COR-L47 (cell line): ENCODE measurements at places on chromosomes 3 and 15.

GRCh38 chr3:23162934-23163333 lies 40.2 kb upstream of the UBE2E2 start:
- no peak for DNase-seq

GRCh38 chr15:82393671-82394070 lies 35.9 kb upstream of the GOLGA6L9 start:
- DNase-seq = no peak

GRCh38 chr15:59335207-59335786 lies 37.4 kb downstream of the MYO1E start:
- DNase-seq = no peak

- DNase-seq = no peak
Observed at GRCh38 chr15:60087561-60087960, 83.5 kb downstream of the FOXB1 start.

GRCh38 chr3:43747641-43748040 lies 56.9 kb downstream of the ABHD5 start:
- no peak for DNase-seq

DNA sequence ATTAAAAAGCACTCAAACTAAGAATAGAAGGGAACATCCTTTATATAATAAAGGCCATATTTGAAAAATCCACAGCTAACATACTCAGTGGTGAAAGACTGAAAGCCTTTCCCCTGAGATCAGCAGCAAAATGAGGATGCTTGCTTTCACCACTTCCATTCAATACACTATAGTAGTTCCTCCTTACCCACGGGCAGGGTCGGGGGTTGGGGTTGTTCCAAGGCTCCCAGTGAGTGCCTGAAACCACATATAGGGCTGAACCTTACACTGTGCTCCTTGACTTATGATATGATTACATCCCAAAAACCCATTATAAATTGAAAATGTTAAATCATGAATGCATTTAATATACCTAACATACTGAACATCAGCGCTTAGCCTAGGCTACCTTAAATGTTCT lies 37.7 kb downstream of the ALDH1L1 start:
- no peak for DNase-seq

- no peak for DNase-seq
Observed at GRCh38 chr3:149763565-149764195, 11.4 kb upstream of the COMMD2 start.

DNA sequence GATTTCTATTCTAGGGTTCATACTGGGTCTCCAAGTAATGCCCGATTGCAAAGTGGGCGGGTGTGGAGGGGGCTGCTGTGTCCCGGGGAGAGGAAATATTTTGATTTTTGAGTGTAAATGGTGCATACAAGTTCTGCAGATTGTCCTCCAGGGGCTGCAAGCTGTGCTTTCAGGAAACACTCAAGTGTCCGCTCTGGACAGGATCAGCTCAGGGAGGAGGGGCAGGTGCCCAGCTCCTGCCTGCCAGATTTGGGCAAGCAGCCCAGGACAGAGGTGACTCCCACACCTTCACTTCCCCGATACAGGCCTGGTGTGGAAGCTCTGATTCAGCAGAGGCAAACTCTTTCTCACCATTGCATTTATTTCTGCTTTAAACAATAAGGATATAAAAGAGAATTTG lies 142.7 kb downstream of the ALDH1A2 start:
- no peak for DNase-seq

DNA sequence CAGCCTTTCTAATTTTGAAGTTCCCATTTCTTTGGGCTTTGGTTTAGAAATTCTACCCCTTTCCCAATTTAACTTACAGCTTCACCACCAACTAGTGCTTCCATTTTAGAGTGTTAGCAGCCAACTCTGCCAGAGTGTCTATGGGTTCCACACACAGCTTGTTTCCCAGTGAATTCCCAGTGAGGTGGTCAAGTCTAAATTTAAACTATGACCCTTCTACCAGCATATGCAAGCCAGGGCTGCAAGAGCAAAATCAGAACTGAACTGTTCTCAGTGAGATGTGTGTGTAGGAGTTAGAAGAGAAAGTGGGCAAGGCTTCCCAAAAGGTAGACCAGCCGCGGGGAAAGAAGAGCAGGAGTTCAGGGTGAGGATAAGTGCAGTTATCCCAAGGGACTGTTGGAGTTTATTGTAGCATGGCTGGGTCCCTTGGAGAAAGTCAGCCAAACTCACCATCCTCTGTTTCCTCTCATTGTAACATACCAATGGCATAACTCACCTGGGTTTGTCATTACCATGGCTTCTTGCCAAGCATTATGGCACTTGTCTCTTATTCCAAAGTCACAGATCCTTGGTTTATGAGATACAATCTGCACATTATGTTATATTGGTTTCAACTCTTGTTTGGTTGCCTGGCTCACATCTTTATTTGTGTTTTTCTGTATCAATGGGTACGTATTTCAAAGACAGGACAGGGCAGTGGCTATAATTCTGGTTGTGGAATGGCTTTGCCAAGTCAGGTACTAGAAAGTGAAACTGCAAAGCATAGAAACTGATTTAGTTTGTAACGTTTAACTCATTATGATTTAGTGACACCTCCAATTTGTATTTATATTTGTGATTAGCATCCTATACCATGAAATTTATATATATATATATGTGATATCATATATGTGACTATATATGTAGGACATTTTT lies 130.2 kb upstream of the UMPS start:
- no peak for DNase-seq

DNA sequence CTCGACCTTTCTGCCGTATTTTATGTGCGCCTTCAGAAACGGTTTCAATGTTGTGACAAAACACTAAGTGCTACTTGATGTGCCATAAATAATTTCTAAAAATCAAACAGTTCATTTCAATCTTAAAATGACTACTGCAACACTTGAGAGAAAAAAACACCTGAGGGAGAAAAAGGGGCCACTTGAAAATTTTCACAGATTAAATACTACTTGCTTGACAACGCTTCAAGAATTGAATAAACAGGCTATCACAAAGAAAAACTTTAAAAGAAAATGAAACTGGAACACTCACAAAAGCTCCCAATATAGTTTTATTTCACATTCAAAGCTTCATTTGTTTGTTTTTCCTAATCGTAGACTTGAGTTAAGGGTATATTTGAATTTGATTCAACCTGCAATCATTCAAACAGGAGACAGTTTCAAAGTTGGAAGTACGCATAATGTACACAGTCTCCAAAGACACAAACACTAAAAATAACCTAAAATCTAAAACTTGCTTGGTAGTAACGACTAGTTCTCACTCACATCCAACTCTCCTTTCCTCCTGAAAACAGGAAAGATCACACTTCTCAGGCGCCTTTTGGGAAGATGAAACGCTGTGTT lies 380.7 kb downstream of the ERC2 start:
- no peak for DNase-seq

- no peak for DNase-seq
Observed at GRCh38 chr15:60580073-60580472, 101.1 kb upstream of the ICE2 start.

GRCh38 chr3:157279237-157279636 lies 119.3 kb upstream of the CCNL1 start:
- DNase-seq = no peak

DNA sequence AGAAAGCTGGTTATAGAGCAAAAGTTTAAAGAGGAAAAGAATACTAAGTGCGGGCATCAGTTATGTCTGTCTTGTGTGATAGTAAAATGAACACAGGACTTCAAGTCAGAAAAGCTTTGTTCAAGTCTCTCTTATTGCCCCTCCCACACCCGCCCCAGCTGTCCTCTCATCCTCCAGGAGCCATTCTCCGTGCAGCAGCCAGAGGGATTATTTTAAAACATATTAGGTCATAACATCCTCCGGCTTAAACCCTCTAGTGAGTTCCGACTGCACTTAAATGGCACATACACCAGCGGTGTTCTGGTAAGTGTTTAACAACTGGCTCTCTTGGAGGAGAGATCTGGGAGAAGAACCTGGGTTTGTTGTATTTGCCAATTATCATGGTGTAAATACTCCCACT lies 104.8 kb upstream of the TNFAIP8L3 start:
- no peak for DNase-seq

DNA sequence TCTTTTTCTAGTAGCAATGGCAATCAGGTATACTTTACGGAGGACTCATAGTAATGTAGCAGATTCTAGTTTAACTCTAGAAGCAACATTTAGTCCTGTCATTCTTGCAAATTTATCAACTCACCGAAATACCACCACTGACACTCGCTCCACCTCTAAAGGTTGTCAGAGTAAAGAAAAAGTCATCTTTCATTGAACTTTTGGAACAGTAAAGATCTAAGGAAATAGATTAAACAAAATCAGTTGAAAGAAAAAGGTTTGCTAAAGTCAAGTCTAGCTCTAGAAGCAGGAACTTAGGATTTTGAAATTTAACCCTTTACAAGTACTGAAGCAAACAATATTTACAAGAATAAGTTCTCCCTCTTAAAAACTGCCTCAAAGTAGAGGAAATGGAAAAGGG lies 8.7 kb downstream of the ATP8B4 start:
- no peak for DNase-seq

DNA sequence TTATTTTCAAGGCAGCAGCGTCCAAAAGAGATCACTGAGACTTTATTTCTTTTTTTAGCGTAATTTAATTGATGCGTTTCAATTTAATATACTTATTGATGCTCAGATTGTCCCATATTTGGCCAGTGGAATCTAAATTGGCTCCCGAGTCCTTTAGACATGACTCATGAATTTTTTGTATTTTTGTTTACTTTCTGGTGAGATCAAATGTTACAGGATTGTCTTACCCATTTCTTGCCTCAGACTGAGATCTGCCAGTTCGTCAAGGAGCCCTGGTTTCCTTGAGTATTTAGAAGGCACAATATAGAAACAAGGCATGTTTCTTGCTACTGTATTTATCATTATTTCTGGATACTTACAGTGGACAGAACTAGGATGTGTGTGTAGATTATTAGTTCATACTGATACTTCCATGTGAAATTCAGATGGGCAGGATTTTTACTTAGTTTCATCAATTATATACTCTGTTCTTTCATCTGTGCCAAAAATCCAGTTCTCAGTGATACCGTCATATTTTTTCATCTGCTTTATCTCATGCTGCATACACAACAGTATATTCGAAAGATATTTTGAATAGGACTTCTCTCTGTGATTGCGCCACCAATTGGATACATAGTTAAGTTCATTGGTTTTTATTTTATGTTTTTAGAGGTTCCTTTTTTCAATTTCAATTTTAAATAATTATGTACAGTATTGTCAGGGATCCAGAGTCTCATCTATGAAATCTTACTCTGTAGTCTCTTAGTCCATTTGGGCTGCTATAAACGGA lies 436.9 kb upstream of the C2CD4B start:
- no peak for DNase-seq

DNA sequence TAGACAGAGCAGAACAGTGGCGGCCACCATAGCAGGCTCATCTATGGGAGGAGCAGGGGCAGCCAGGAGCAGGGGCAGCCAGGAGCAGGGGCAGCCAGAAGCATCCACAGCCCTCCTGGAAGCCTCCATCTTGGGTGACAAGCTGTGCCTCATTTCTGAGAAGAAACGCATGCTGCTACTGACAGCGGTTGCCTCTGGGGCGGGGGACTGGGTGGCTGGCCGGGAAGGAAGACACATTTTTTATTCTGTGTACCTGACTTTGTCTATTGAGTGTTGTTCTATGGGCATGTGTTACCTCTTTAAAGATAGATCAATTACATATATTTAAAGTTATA lies 71.5 kb upstream of the KLF13 start:
- DNase-seq = no peak

GRCh38 chr3:4693620-4694019 lies 200.5 kb downstream of the ITPR1 start:
- DNase-seq = no peak

DNA sequence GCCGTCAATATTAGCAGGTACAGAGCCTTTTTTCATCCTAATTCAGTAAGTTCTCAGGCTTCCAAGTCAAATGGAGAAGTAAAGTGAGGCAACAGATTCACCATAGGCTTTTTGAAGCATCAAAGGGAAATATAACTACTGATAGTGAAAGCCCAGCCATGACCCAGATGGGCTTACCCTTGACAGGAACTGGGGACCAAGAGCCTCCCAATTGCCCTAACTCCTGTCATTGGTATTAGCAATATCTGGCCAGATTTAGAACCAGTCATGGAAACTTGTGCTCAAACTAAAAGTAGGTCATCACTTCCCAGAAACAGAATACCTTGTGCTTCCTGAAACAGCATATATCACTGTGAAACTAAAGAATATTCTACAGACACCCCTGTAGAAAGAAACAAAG lies 33.0 kb downstream of the NME9 start:
- DNase-seq = no peak

GRCh38 chr3:59191651-59192050 lies 141.8 kb upstream of the CFAP20DC start:
- DNase-seq = no peak

GRCh38 chr3:126053949-126054569 lies 29.9 kb downstream of the SLC41A3 start:
- no peak for DNase-seq

GRCh38 chr3:188270423-188270972 lies 116.5 kb downstream of the LPP start:
- no peak for DNase-seq

GRCh38 chr3:121517953-121518655 lies 27.7 kb downstream of the POLQ start:
- no peak for DNase-seq

- no peak for DNase-seq
Observed at GRCh38 chr15:27179789-27180188, 208.8 kb downstream of the GABRG3 start.

DNA sequence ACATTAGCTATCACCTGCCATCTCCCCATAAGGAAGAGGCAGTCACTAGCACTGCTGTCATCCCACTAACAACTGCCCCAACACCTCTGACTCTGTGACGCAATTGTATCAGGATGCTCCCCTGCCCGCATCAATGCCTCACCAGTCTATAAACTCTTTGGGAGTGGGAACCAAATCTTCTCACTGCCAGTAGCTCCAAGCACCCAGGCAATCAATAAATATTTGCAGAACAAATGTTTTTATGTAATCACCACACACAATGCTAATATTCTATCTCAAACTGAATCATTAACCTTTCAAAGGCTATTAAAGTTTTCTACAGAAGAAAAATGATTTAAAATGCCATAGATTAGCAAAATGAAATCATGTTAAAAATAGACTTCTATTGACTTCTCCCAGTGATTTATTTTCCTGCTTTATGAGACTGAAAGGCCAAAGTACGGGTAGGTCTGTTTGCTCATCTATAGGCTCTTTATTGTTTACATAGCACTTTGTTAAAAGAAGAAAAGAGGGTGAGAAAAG lies 131.3 kb downstream of the PLD1 start:
- DNase-seq = peak; percentile 35

- DNase-seq = peak; percentile 46
Observed at GRCh38 chr3:197256836-197257444, 41.5 kb downstream of the DLG1 start.

- DNase-seq = no peak
Observed at GRCh38 chr15:67100124-67100791, 34.9 kb downstream of the SMAD3 start.

DNA sequence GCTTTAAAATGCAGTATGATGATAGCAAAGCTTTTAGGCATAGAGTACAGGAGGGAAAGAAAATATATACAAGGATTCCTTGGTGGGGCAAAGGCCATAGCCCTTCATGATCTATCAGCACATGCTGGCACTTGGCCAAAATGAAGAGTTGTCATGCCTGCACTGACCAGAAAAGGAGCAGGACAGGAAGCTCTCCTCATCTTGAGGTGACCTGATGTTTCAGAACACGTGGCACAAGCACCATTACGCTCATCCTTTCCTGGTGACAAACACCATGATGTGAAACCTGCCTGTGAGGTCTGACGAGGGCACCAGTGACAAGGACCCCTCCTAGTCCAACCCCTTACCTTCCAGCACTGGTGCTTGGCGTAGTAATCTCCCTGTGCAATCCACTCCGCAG lies 77.9 kb upstream of the DCLK3 start:
- DNase-seq = no peak
